ENCODE measurements at places on chromosomes 5 and 9.

DNA sequence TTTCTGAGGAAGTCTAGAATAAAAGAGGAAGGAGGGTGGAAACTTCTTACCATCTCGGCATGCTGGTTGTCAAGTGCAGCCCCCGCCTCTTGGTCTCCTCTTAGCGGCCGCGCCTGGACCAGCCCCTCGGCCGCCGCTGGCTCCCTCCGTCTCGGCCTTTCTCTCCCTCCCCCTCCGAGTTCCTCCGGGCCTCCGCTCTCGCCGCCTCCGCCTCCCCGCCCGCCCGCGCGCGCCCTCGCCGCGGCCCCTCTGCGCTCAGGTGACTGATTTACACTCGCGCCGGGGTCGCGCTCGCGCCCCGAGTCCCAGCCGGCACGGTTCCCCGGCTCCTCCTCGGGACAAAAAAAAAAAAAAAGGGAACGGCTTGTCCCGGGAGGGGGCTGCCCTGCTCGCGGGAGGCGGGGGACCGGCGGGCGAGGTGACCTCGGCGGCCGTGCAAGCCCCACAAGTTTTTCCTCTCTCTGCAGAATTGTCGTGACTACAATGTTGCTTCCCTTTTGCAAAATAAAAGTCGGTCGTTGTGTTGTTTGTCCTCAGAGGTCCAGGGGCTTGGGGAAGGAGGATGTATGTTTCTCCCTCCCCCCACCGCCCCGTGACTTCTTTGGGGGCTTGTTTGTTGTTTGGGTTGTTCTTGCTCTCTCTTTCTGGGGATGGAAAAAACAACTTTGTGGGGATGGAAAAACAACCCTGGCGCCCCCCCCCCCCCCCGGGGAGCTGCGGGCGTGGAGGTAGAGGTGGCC is at the start of gene BNC2:
TSS of gene BNC2 (minus strand) at position 75 of the 740 bp plus-strand sequence. CDS start at position 53, 22 bp downstream.
- no peak for DNase-seq

DNA sequence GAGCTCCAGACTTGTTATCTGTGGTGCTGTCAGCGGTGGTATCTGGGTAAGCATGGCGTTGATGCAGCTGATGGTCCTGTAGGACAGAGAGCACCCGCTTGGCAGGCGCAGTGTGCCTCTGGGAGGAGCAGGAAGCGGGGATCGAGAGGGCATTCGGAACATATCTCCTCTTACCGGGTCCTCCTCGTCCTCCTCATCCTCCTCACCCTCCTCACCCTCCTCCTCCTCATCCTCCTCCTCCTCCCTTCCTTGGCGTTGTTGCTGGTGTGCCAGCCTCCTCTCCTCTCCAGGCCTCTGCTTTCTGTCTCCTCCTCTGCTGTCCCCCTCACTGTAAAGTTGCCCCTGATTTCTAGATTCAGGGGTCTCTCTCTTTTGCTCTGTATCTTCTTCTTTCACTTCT is 21.2 kb downstream of the ECM2 start:
- no peak for DNase-seq

GRCh38 chr5:53041071-53041692 is 52.0 kb downstream of the ITGA2 start:
- no peak for DNase-seq

GRCh38 chr5:32496104-32496503 is 51.6 kb upstream of the ZFR start:
- no peak for DNase-seq

DNA sequence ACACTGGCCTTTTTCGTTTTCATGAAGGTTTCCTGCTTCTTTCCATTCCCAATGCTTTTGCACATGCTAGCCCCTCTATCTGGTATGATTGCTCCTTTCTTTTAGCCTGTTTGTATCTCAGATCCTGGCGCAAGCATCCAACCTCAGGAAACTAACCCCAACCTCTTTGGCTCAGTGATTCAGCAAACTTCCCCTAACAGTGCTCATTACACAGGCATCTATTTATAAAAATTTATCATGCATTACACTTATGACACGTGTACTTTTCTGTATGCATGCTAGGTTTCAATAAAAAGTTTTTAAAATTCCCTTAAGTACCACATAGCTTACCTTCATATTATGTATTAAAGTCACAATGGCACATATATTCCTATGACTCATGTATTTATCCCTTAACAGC is 218.9 kb downstream of the EPB41L4A start:
- no peak for DNase-seq

- no peak for DNase-seq
Measured at GRCh38 chr5:8363138-8363537, 494.2 kb downstream of the MTRR start.

GRCh38 chr5:112720576-112720975 is 17.1 kb upstream of the APC start:
- no peak for DNase-seq

DNA sequence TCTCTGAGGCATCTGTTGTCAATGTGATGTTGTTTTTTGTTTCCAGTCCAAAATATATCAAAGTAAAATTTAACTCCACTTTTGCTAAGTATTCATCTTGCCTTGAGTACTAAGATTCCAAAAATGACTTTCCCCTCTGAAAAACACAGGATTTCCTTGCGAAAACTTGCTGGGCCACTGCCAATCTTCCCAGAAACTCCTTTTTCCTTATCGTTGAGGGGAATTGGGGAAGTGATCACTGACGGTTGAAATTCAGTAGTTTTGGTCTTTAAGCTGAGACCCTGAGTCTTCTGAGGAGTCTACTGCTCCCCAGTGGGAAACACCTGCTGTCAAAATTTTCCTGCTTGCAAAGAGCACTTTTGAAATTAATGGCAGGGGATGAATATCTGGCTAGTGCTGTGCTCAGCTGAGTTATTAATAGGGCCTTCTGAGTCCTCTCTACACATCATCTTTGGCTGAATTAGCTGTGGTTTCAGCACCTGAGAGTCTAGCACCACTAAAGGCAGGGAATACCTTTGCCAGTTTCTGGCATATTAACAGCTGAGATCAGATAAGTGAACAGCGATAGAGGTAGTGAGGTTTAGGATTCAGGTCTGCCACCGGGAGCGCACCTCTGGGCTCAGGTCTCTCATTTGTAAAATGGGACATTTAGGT is 18.0 kb downstream of the TLR4 start:
- DNase-seq = no peak

DNA sequence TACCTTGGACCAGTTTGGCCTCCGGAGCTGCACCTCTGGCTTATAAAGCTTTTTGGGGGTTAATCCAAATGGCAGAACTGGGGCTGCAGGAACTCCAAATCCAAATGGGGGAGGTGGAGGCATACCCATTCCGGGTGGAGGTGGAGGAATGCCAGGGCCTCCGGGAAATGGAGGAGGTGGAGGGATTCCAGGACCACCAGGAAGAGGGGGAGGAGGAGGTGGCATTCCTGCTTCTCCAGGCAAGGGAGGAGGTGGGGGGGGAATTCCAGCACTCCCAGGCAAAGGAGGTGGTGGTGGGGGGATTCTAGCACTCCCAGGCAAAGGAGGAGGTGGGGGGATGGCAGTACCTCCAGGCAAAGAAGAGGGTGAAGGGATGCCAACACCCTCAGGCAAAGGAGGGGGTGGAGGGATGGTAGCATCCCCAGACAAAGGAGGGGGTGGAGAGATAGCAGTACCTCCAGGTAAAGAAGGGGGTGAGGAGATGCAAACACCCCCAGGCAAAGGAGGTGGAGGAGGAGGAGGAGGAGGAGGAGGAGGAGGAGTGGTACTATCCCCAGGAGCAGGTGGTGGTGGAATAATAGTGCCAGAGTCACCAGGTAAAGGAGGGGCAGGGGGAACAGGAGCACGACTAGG is 45.2 kb downstream of the DIAPH1 start:
- no peak for DNase-seq

DNA sequence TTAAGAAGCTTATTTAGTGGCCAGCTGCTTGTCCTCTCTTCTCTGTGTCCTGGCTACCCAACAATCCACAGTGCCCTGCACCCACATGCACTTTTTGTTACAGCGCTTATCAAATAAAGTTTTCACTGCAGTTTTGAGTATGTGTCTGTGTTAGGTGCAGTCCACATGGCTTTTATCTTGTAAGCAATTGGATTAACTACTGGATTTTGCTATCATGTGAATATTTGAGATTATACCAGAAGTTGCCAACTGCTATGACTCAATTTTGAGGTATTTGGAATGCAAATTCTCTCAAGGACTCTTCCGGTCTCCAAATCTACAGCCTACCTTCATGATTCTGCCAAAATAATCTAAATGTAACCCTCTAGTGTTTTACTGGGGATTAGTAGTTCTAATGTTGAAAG is 690.2 kb downstream of the NR2F1-AS1 start:
- DNase-seq = no peak

- DNase-seq = no peak
Measured at GRCh38 chr5:170265522-170265921, 32.1 kb downstream of the LCP2 start.

DNA sequence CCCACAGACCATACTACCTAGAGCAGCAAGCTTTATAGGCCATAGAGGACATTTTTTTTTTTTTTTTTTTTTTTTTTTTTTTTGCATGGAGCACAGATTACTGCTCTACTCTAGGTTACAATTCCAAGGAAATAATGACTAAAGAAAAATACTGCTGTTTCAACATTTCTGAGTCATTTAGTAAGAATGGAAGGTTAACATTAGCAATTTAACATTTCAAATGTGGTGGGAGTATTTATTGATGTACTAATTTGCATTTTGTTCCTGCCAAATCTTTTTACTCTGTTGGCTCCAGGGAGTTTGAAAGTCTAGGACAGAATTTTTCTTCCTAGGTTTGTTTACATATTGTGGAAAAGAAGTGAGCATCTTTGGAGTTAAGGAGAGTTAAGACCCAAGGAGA is 142.1 kb upstream of the CCDC152 start:
- DNase-seq = no peak

DNA sequence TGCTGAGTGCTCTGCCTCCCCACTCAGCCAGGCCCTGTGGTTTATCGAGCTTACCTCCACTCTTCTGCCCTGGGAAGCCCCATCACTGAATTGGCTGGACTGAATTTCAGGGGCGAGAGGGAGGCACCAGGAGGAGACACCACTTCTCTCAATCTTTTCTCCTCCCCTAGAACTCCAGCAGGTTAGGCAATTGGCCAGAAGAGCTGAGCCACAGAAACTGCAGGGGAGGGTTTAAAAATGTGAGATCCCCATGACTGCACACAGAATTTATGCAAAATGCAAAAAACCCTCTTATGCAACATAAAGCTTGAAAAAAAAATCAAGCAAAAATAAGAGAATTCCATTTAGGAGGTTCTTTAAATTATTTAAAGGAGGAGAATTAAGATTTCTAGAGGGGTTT is 29.9 kb downstream of the TUT7 start:
- DNase-seq = no peak

DNA sequence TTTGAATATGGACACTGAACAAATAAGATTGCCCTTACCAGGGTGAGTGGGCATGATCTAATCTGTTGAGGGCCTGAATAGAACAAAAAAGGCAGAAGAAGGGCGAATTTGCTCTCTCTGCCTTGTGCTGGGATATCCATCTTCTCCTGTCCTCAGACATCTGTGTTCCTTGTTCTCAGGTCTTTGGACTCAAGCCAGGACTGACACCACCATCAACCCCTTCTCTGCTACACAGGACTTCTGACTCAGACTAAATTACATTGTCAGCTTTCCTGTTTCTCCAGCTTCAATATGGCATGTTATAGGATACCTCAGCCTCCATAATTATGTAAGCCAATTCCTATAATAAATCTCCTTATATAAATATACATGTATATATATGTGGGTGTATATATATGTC is 40.8 kb upstream of the SLCO6A1 start:
- no peak for DNase-seq

GRCh38 chr9:17730899-17731298 is 152.0 kb downstream of the SH3GL2 start:
- DNase-seq = no peak

DNA sequence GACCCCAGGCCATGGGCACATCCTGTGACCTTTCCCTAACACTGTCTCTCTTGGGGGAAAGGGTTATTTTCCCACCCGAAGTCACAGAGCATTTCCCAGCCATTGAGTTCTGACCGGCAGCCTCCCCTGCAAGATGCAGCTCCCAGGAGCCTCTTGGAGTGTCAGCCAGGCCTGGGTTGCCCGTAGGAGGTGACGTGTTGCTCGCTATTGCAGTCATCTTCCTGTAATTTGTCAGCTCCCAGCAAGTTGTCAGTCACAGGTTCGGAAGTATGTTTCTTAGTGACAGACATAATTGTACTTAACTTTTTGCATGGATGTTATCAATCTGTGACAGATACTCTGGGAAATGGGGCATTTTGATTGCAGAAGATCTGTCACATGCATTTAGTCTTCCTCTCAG is 74.5 kb downstream of the MVB12B start:
- no peak for DNase-seq

DNA sequence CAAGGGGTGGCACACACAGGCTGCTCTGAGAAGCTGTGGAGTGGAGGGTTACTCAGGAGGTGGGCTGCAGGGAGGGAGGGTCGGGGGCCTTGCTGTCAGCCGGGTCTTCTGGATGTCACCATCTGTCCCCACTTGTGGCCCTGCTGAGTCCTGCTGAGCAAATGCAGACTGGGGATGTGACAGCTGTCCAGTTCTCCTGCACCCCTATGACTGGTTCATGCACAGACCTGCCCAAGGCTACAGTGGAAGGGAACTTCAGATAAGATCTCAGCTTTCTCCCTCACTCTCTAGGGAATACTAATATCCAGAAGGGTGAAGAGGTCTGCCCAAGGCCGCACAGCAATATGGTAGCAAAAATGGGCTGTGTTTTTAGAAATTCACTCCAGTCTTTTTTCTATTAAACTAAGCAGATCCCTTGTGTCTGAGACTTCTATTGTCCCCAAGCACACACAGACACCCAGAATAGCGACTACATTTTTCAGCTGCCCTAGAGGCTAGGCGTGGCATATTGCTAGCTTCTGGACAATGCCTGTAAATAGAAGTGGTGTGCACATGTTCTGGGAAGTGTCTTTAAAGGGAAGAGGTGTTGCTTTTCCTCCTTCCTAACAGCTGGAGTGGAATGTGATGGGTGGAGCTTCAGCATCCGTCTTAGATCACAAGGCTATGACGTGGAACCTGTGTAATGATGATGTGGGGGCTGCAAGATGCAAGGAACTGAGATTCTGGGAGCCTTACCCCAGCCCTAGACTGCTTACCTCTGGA is 51.1 kb upstream of the TBC1D2 start:
- no peak for DNase-seq

DNA sequence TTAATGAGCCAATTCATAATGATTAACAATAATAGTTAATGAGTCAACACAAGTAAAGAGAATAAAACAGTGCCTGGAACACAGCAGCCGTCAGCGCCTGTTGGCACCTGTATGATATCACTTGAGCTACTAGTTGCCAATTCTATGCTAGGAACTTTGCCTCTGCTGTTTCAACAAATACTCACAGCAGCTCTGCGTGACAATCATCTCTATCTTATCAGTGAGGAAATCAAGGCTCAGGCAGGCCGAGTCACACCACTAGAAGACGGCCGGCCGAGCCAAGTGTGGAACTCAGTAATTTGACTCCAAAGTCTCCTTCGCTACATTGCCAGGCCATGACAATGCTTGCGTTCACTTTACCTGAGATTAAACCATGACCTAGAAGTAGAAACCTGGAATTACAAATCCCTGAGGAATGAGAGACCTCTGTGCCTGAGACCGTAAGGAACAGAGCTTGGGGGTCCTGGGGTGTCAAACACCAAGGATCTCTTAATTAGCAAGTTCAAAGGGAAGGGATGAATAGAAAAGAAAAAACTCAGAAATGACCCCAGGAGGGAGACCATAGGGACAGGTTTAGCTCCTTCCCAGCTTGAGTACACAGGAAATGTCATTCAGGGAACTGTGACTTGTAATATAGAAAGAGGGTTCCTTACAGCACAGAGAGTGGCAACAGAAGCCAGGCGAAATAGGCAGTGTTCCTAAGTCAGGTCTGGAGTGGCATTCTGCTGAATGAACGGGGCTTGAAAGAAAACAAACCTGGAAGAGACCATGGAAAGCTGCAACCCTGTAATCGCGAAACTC is 109.1 kb downstream of the SUSD1 start:
- DNase-seq = no peak
